ENCODE measurements at places on chromosomes 7 and 10. TPM values are rescaled to one million over a fixed set of nuclear protein-coding genes. Genes with fewer than 3 reads are reported as not detected.

BLNK gene
- total RNA-seq = 9.2 TPM

PLA2G12B gene
- not detected for total RNA-seq

GPR141 gene
- 0.26 TPM for total RNA-seq

RASA4B gene
- 0.79 TPM for total RNA-seq

DNAJB6 gene
- 87.9 TPM for total RNA-seq

SLC16A12 gene
- not detected for total RNA-seq

ASB10 gene
- not detected for total RNA-seq

NUDT5 gene
- 68.4 TPM for total RNA-seq

SPDYE2 gene
- total RNA-seq = not detected

RARRES2 gene
- total RNA-seq = not detected

SLC26A3 gene
- total RNA-seq = not detected

TEX47 gene
- not detected for total RNA-seq

UPK3BL1 gene
- total RNA-seq = 122 TPM

IFIT1B gene
- total RNA-seq = not detected

PHYH gene
- total RNA-seq = 5.3 TPM

PNLIPRP2 gene
- total RNA-seq = not detected

MMP21 gene
- total RNA-seq = not detected

CPA4 gene
- total RNA-seq = 5.6 TPM

SEMA3A gene
- total RNA-seq = 60.3 TPM

FFAR4 gene
- not detected for total RNA-seq

SCIN gene
- total RNA-seq = 0.26 TPM

CPXM2 gene
- under 0.01 TPM for total RNA-seq

ARHGEF35 gene
- total RNA-seq = 25.8 TPM

HABP2 gene
- not detected for total RNA-seq

CDH23 gene
- total RNA-seq = 0.13 TPM

GRK5 gene
- 1.5 TPM for total RNA-seq

GRM3 gene
- not detected for total RNA-seq

PROSER2 gene
- 27.8 TPM for total RNA-seq

CDHR1 gene
- total RNA-seq = 0.90 TPM

ZNF511 gene
- total RNA-seq = 23.2 TPM

CFAP43 gene
- 0.26 TPM for total RNA-seq

CDNF gene
- 1.3 TPM for total RNA-seq

FZD1 gene
- 4.1 TPM for total RNA-seq

AKR1D1 gene
- total RNA-seq = under 0.01 TPM

BRI3 gene
- total RNA-seq = 64.0 TPM

DGKB gene
- not detected for total RNA-seq

Measured in bronchial epithelial cell (primary cell).